ENCODE measurements at places on chromosomes 2 and 18. TPM values are rescaled to one million over a fixed set of nuclear protein-coding genes. Genes with fewer than 3 reads are reported as not detected.

The ZC3H8 gene
- total RNA-seq = 28.6 TPM

The ANTXR1 gene
- total RNA-seq = 20.6 TPM

The GPR45 gene
- total RNA-seq = not detected

The SLC5A7 gene
- total RNA-seq = not detected

The LDLRAD4 gene
- total RNA-seq = 1.6 TPM

The DSC3 gene
- under 0.01 TPM for total RNA-seq

The MROH2A gene
- not detected for total RNA-seq

The NOSTRIN gene
- 0.07 TPM for total RNA-seq

The DSG4 gene
- not detected for total RNA-seq

The PLA2R1 gene
- total RNA-seq = 21.4 TPM

The ABCA12 gene
- under 0.01 TPM for total RNA-seq

The CABLES1 gene
- 19.0 TPM for total RNA-seq

The ZNF2 gene
- total RNA-seq = 5.1 TPM

The LHCGR gene
- total RNA-seq = not detected

The CYB5A gene
- 36.8 TPM for total RNA-seq

The NTSR2 gene
- not detected for total RNA-seq

The DUSP2 gene
- total RNA-seq = 0.93 TPM

The SLC9A4 gene
- total RNA-seq = not detected

The CCDC148 gene
- 0.27 TPM for total RNA-seq

The SPC25 gene
- total RNA-seq = 16.4 TPM

The RPIA gene
- total RNA-seq = 23.5 TPM

The POTEI gene
- total RNA-seq = 0.66 TPM

The HOXD12 gene
- not detected for total RNA-seq

The MEP1B gene
- total RNA-seq = not detected

The RBM43 gene
- total RNA-seq = 6.8 TPM

The ARL4C gene
- 2.1 TPM for total RNA-seq

The HK2 gene
- total RNA-seq = 32.6 TPM

The CLEC4F gene
- not detected for total RNA-seq

The MYO5B gene
- 0.27 TPM for total RNA-seq

The SLC8A1 gene
- total RNA-seq = 7.0 TPM

The CELF4 gene
- total RNA-seq = not detected

The C1D gene
- 42.1 TPM for total RNA-seq

The WNT10A gene
- 0.07 TPM for total RNA-seq

The SCN7A gene
- total RNA-seq = not detected

The FAM124B gene
- total RNA-seq = 125 TPM

The SKOR2 gene
- not detected for total RNA-seq

The RGPD4 gene
- total RNA-seq = not detected

The ALPG gene
- total RNA-seq = not detected

The RIT2 gene
- total RNA-seq = not detected

The APCDD1 gene
- 0.53 TPM for total RNA-seq

The FBLN7 gene
- total RNA-seq = 5.2 TPM

The IL36A gene
- not detected for total RNA-seq

Data from thoracic aorta endothelial cell (primary cell).